ENCODE measurements at places on chromosomes 2 and 18.

- DNase-seq, result no peak
Measured at GRCh38 chr18:10308154-10308553, 146.3 kb upstream of the APCDD1 start.

DNA sequence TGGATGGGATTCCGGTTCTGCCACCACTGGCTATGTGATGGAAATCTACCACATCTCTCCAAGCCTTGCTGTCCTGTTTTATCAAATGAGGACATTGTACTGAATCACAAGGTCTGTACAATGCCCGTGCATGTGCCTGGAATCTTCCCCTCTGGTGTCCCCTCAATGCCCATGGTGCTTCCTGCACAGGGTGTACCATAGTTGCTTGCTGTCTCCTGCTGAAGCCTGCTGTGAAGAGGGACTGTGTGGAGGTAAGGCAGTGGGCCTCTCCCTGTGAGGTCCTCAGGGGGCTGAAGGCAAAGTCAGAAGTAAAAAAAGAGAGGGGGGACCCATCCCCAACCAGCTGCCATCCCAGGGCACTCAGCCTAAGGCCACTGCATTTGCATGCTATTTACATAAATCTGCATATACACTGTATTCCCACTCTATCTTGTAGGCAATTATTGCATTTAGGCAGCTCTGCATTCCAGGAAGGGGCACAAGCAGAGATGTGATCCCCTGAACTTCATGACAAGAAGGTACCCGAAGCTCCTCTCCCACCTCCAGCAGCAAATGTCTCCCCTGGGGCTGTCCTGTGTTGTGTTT is 9.1 kb upstream of the STEAP3 start:
- DNase-seq, result no peak

GRCh38 chr2:214261683-214262082 is 149.2 kb upstream of the VWC2L start:
- no peak for DNase-seq

- no peak for DNase-seq
Measured at GRCh38 chr2:41187376-41188122, 735.7 kb upstream of the SLC8A1 start.

DNA sequence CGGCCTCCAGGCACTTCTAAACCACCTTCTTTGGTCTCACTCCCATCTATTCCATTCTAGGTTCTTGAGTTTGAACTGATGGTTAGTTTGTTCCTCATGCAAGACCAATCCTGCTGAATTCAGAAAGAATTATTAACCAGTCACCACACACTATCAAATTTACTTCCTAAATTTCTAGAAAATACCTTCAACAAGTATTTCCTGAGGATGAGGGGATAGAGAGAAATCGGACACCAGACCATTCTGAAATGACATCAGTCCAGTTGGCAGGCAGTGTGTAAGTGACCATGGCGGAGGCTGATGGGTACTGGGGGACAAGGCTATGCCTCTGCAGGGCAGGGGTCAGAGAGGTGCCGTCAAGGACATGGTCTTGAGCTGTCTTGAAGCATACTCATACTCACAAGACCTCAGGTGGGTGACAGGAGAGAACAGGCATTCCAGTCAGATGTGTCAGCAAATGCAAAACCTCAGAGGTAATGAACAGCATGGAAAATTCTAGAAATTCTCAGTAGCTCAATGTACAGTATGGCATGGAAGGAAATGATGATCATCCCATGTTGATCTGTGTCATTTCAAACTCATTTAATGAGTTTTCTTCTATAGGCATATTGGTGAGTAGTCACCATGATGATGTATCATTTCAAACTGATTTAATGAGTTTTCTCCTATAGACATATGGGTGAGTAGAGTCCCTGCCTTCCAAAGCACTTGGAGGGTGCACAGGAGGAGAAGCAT is 119.6 kb downstream of the DDX1 start:
- no peak for DNase-seq

DNA sequence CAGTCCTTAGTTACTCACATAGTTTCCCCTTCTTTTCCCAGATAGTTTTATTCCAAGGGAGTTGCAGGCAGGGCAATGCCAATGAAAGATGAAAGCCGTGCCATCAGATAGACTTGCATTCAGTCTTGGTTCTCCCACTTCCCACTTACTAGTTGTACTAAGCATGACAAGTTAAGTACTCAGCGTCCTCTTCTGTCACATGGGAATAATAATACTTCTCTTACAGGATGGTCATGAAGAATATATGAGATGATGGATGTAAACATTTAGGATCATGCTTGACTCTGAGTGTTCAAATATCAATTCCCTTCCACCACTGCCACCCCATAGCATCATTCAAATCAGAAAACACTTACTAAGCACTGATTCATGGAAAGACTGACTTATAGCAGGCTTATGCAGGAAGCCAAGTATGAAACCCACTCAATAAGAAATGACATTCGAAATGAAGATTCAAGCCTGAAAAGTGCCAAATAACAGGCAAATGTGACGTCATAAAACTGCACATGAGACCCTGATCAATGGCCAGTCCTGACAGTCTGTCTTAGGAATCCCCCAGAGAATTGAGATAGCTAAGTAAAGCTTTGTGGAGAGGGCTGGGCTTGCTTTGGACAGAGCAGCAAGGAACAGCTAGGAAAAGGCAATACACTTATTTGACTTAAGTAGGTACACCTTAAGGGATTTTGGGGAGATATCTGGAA is 11.1 kb upstream of the EVA1A start:
- DNase-seq, result no peak

GRCh38 chr2:119849838-119850565 is 90.3 kb downstream of the PTPN4 start:
- no peak for DNase-seq

GRCh38 chr2:124025171-124025580 is at the start of gene CNTNAP5:
Gene CNTNAP5 (plus strand): TSS chr2:124025287. CDS start chr2:124025651, 364 bp downstream.
- DNase-seq, result no peak

DNA sequence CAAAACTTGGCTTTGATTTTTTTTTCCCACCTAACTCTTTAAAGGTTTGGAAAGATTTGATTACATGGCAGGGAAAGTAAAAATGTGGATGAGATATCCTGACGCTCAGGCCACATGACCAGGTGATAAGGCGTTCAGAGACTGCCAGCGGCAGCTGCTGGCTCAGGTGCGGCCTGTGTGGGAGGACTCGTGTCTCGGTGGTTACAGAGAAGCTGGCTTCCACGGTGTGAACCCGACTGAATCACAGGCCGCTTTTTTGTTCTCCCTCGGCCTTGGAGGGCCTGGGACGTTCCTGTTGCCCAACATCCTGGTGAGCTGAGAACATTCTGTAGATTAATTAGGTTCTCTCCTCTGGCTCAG is 124.2 kb upstream of the ZNF516 start:
- no peak for DNase-seq

DNA sequence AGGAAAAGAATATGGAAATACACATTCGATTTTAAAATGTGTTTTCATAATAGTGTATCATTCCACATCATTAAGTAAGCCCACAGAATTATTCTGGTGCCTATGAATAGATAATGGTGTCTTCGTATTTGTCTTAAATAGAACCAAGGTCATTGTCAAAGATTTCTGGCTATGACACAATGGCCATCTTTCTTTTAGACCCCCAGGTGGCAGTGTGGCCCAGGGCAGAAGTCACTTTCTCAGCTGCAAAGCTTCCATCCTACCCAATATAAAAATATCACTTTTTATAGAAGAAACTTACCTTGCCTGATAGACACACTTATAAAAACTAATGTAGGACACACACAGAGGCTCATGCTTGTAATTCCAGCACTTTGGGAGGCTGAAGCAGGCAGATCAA is 57.5 kb downstream of the ZRANB3 start:
- DNase-seq, result no peak

DNA sequence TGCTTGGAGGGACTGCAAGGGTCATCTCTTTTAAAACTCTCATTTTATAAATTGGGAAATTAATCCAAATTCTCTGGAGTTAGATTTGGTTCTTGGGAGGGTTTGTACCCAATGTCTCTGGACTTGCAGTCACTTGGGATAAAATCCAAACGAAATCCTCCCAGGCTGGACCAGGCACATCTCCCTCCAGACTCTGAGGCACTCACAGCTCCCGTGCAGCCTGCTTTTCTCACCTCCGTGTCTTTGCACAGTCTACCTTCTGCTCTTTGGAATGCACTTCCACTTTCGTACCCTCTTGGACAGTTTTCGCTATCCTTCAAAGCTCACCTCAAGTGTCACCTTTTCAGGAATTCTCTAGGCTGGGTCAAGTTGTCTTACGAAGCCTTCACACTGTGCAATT is 166.3 kb downstream of the MYCN start:
- DNase-seq, result no peak

DNA sequence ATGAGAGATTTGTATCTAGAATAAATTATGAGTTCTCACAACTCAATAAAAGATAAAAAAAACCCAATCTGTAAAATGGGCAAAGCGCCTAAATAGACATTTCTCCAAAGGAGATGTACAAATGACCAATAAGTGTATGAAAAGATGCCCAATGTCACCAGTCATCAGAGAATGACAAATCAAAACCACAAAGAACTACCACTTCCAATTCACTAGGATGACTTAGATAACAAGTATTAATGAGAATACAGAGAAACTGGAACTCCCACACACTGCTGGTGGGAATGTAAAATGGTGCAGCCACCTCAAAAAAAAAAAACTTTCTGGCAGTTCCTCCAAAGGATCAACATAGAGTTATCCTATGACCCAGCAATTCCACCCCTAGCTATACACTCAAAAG is 17.4 kb upstream of the COL6A3 start:
- no peak for DNase-seq

- DNase-seq, result no peak
Measured at GRCh38 chr2:15788455-15788829, 151.9 kb upstream of the MYCN start.

DNA sequence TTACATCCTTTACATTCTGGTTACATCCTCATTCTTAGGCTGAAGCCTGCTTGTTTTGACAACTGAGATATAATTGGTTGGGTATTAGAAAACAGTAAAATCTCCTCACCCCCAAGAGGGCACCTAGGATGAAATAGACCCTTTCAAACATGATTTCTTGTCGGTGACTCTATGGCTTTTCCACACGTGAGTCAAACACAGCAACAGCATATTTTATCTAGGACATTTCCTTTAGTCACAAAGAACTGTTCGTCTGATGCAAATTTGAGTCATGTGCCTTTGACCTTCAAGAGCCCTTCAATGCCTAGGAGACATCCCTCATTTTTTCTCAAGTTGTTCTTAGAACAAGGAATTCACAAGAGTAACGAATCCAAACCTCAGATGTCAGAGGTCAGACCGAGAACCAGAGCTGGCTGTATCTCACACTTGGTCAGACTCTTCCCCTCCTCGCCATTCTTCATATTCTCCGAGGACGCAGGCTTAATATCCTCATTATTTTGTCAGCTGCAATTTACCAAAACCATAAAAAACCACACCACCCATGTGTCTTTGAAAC is 60.5 kb upstream of the ALKAL2 start:
- no peak for DNase-seq

DNA sequence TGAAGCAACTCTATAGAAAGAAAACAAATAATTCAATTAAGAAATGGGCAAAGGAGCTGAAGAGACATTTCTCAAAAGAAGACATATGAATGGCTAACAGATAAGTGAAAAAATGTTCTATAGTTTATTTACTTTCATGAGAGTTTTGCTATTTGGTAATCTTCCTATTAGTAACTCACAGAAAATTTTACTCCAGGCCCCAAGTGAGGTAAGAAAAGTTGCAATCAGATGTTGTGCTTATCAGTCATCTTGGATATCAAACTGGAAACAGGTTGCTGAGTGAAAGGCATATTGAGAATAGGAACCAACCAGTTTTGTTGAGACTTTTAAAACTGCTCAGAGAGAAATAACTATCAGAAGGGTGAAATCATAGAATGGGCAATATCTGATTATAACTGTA is 1179.0 kb upstream of the ACVR2A start:
- DNase-seq, result no peak

DNA sequence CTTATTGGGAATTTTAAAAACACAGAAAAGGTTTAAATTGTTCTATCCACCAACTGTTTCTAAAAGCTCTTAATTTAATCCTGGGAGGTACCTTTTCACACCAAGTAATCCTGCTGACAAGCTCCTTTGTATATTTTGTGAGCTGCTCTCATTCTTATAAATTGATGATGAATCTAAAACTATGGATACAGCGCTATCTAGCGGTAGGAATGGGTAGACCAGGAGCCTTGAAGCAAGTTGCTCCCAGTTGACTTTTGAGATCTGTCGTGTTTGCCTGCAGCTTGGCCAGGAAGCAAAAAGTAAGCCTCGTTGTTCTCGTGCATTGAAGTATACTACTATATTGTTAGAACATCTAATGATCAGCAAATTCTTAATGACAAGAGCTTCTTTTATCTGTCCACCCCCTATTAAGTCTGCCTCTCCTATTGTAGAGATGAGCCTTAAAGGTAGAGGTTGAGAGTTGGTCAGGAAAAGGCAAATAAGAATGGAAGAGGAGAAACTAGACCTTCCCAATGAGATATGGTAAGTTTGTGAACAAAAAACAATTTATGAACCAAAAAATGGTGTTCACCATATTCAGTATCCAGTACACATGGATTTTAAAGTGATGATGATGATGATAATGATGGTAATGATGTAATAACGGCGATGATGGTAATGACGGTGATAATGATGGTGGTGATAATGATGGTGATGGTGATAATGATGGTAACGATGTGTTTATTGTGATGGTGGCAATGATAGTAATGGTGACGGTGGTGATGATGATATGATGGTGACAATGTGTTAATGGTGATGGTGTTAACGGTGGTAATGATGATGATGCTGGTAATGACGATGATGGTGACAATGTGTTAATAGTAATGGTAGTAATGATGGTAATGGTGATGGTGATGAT is 212.1 kb upstream of the NCKAP5 start:
- no peak for DNase-seq

DNA sequence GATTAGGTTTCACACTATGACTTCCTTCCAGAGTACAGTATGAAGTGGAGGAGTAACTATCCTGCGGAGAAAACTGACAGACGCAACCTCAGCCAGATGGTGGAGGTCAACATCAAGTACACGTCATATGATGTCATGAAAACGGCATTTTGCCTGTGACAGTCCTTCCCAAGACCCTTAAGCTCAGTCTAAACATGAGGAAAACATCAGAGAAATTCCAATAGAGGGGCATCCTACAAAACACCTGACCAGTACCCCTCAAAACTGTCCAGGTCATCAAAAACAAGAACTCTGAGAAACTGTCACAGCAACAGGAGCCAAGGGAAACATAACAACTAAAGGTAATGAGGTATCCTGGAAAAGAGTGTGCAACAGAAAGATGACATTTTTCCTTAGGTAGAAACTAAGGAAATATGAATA is 1.7 kb downstream of the RNU4ATAC start:
- no peak for DNase-seq

DNA sequence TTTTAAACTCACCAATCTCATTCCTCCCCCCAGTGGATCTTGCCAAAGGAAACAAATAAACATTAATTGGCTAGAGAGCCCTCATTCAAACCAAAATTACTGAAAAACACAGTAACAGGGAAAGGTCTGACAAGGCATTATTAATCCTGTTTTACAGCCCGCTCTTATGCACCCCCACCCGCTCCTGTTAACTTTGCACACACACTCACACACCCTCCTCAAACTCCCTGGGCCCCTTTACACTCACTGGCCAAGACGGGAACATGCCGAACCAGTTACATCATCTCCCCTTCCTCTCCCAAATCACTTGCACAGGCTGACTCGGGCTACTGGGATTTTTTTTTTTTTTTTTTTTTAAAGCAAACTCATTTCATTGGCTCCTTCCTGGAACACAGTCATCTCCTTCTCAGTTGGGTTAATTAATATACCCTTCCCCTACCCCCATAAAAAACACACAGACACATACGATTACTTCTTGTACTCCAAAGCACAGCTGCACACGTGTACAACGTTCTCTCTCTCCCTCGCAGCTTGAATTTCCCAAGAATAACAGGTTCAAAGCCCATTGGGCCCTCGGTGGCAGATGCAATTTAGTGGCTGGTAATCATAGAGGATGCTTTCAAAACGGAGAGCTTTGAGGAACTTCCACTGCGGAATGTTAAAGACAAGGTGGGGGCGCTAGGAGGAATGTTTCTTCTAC is 31.8 kb downstream of the KLF7 start:
- DNase-seq, result no peak
